ENCODE measurements at places on chromosomes 4 and X. TPM values are rescaled to one million over a fixed set of nuclear protein-coding genes. Genes with fewer than 3 reads are reported as not detected.

Gene ZRSR2
- polyA plus RNA-seq = 18.1 TPM

Gene BCOR
- 57.7 TPM for polyA plus RNA-seq

Gene GPR173
- polyA plus RNA-seq = 13.1 TPM

Gene LANCL3
- polyA plus RNA-seq = 0.16 TPM

DNA sequence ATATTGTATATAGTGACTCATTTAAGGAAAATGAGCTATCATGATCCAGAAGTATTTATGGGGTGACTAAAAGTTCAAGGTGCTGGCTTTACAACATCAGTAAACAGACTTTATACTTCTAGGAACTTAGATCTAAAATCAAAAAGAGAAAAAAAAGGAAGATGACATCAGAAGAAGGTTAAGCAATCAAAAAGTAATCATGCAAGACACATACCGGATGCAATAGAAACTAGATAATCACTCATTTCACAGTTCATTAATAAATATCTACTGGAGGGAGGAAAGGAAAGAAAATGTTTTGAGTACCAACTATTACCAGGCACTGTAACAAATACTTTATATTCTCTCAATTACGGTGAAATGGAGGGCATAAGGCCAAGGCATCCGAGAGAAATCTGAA, 276.4 kb downstream of the SPRY1 start:
- DNase-seq = no peak

DNA sequence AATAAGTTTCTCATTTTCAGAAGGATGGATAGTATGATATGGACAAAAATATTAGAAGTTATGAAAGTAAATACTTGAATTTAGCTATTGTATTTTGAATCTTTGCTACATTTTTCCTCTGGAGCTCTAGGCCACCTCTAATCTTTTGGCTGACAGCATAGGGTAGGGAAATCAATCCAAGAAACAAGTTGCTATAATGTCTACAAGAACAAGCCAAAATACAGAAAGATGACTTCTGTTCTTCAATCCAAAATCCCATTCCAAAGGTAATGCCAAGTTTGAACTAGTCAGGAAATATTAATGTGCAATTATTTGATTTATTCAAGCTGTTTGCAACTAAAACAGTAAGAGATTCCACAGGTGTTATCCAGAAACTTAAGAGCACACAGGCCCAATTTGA, 1323.1 kb downstream of the ADGRL3 start:
- no peak for DNase-seq

DNA sequence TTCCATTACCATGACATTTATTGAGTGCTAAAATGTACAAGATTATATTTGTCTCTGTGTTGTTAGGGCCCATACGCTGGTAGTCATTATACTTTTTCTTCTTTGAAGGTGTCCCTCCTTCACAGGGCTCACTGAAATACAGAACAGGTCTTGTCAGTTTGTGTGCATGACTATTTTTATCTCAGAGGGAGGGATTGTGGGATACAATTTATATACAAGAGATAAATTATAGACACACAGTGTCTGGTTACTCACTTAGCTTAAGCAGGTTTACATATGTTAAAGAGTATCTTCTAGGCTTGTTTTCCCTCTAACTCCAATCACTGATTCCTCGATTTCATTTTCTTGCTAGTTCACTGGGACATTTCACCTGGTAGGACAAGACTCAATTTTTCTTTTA, 143.3 kb upstream of the GUCY1A1 start:
- DNase-seq = no peak

- DNase-seq = no peak
Measured at GRCh38 chr4:155773196-155773800, 14.5 kb downstream of the GUCY1B1 start.

Data from right renal cortex interstitium (tissue), 3 donors.